Stimulated activated CD4-positive, alpha-beta T cell treated with anti-CD3 and anti-CD28 coated beads, Interleukin-1b, Interleukin-23, amount 100 ng/mL, for 48 hours (primary cell): ENCODE measurements at places on chromosomes 1 and 21.

DNA sequence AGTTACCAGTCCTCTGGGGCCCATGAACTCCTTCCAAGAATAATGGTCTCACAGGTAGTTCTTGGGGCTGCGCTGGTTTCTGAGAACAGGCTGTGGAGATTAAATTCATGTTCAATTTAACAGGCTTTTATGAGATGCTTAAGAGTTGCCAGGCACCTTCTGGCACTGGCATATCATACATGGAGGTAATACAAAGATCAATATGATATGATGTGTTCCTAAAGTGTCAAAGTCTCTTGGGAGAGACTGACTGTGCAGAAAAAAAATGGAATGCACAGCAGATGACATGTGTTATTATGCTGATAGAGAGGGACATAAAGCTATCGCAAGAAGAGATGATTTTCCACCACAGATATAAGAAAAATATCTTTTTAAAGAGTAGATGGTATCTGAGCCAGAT is 6.8 kb downstream of the CYP2J2 start:
- no peak for DNase-seq

GRCh38 chr1:198607714-198608113 is 31.1 kb upstream of the PTPRC start:
- no peak for DNase-seq

- peak; percentile 3 for DNase-seq
These were observed 476 bp downstream of the AXDND1 start for GRCh38 chr1:179366093-179366800.

GRCh38 chr1:232066521-232066920 is 439.9 kb downstream of the DISC1 start:
- DNase-seq = no peak

GRCh38 chr1:228514421-228514820 is 27.2 kb downstream of the RNF187 start:
- no peak for DNase-seq

DNA sequence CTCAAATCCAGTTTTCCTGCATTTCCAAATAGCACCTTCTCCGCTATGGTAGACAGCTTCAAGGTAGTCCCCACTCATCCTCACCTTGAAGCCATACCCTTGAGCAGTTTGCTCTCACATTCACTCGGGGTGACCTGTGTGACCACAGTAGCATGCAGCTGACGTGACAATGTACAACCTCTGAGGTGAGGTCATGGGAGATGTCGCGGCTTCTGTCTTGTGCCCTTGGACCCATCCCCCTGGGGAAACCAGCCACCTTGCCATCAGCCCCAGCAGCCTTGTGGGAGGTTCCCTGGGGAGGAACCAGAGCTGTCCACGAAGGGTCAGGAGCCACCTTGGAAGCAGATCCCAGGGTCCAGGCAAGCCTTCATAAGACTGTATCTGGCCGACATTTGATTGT is 38.3 kb upstream of the DUSP10 start:
- DNase-seq = no peak

DNA sequence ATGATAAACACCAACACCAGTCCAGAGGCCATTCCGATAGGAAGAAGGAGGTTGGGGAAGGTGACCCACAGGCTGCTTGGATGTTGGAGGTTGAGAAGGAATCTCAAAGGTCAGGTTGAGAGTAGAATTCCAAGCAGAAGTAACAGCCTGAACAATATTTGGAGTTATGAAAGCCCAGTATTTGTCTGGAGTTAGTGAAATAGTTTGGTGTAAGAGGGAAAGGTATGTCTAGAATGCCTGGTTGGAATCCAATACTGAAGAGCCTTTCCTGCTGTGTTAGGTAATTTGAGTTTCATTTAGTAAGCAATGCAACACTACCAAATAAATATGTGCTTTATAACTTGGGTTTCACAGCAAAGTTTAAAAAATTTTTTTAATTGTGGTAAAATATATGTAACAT is 70.5 kb upstream of the MCOLN3 start:
- DNase-seq = no peak

- DNase-seq = peak; percentile 5
These were observed 237.5 kb downstream of the TTLL7 start for GRCh38 chr1:83761167-83762038.

- DNase-seq = no peak
These were observed 46.7 kb upstream of the KLHDC7A start for GRCh38 chr1:18434041-18434440.

- DNase-seq = no peak
These were observed 1806.8 kb downstream of the BRINP3 start for GRCh38 chr1:188670837-188671236.

DNA sequence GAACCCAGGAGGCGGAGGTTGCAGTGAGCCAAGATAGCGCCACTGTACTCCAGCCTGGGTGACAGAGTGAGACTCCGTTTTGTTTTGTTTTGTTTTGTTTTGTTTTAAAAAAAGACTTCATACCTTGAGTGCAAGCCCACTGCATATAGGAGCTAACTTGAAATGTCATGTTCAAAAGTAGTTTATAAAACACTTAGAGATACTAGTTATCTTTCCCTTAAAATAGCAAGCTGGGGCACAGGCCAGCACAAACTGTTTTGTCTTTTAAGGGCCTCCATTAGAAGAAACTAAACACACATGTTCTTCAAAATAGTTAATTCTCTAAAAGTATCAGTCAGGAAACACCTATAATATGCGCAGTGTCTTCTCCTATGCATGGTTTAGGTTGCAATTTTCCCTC is 505.1 kb upstream of the TMPRSS15 start:
- no peak for DNase-seq

DNA sequence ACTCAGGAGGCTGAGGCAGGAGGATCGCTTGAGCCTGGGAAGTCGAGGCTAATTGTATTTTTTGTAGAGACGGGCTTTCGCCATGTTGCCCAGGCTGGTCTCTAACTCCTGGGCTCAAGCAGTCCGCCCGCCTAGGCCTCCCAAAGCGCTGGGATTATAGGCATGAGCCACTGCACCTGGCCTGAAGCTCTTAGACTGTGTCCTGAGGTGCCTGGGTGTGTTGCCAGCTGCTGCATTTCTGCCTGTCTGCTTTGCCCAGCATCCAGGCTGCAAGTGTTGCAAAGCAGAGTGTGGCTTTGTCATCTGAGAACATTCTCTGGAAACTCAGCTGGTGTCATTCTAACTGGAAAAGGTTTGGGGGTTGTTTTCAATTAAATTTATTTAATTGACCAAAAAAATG is 105.0 kb downstream of the HUNK start:
- DNase-seq = no peak

DNA sequence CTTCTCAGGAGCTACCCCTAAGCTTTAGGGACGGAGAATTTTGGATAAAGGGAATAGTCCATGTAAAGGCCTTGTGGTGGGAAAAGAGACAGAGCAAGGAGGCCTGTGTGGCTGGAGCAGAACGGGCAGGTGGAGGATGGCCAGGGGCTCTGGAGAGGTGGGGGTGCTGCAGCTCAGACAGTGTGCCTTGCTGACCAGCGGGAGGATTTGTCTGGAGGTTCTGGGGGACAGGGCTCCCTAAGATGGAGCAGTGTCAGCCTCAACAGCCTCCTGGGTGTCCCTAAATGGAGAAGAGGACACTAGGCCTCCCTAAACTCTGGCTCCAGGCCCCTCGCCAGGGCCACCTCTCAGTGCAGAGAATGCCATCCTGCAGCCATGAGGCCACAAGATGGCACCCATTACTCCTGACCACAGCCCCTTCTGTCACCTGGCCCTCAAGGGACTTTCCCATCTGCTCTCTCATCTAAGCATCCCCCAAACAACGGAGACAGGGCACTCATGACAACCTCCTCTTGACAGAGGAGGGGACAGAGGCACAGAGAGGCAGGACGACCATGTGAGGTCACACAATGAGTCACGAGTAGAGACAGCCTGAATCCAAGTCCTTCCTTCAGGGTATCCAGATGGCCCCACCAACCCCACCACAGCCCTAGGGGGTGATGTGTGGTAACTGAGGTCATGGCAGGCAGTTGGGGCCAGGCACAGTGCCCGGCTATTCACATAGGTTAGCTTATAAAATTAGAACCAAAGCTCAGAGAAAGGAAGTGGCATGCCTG is 94.7 kb downstream of the DMRTB1 start:
- DNase-seq = peak; percentile 12

DNA sequence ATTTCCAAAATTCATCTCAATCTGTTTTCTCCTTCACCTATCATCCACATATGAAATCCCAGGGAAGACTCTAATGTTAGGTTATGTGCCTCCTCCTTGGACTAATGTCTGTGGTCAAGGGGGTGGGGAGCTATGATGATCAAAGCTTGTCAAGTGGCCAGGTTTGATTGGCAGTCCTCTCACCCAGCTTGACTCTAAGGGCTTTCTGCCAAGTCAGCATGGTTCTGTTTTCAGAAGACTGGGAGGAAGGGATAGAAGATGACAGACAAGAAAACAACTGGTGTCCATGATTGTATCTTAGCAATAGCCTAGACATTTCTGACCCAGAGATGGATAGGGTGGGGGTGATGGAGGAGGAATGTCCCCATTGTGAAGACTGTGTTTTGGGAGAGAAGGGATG is 9.1 kb upstream of the THEM5 start:
- DNase-seq = no peak

GRCh38 chr1:56397409-56397808 is 182.0 kb downstream of the PLPP3 start:
- DNase-seq = no peak
